Suprapubic skin (tissue), 4 donors: ENCODE measurements at places on chromosomes 13 and 19.

DNA sequence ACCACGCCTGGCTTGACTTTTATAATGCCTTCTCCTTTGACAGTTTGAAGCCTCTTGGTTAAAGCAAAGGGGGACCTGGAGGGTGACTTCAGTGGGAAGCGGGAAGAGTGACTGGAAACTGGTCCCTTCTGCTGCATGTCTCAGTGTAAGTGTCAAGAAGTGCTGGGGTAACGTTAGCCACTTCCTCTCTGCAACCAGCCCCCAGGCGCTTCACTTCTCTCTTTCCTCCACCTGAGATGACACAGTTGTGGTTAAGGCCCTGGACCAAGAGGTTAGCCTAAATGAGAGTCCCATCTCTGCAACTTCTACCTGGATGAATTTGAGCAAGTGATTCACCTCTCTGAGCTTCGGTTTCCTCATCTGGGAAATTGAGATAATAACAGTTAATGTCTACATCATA lies 16.3 kb downstream of the LEUTX start:
- no peak for DNase-seq

- DNase-seq: no peak
These were observed 52.1 kb downstream of the MAP4K1 start for GRCh38 chr19:38565691-38566105.

- DNase-seq: no peak
These were observed 16.2 kb upstream of the MISP start for GRCh38 chr19:734716-735115.

GRCh38 chr19:19202707-19203011 lies 555 bp downstream of the NR2C2AP start:
- DNase-seq: no peak

DNA sequence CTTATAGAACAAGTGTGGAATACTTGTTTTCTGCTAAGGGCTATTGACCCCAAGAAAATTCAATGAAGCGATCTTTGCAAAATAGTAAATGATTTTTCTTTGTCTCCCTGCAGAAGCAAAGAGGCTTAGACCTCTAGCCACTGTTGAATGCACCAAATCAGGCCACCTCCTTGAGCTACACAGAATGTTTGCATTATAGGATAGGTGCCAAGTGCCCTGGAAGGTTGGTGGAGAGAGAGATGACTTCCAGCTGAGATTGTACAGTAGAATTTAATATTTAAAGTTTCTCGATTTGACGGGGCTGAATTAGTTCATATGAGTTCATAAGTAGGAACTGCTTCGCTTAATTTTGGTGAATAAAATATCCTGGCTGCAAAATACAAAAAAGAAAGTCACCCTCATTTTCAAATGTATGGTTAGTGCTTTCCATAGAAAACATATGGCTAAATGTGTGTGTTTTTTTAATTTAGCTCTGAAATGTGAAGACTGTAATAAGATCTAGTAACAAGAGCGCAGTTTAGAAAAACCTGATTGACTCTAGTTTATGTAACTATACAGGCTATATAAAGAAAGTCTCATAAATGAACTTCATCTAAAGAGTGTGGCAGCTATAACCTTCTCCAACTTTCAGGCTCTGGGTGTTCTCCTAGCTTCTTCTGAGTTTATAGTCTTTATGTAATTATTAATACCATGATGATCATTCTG lies 41.6 kb downstream of the LRCH1 start:
- DNase-seq: no peak

DNA sequence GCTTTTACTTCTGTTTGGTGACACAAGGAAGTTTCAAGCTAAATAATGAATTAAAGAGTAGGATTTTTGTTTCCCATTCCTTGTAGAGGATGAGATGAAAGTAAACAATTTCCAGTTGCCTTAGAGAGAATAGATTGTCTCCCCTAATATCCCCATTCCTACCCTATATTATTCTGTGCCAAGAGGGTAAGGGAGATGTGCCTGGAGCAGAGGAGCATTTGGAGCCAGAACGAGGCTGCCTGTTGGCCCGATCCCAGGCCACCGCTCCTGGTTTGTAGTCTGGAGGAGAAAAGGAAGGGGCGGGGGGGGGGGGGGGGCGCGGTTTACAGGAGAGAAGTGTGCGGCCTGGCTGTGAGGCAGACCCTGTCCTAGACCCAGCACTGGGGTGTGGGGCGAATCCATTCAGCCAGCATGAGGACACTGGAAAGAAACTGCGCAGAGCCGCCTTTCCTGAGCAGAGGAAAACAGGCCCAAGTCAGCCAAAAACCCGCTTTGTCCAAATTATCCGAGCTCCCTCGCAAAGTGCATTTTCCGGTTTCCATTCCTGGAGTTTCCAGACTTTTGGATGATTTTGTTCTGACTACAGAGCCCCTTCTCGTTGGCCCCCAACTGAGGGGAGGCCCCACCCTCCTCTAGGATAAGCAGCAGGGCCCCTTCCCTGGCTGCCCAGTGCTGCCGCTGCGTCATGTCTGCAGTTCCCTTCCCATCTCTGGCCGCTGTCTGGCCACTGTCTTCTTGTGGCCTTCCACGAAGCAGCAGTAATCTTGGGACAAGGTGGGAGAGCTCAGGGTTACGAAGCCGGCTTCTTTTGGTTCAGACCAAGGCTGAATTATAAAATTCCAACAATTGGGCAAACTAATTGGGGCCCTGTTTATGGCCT lies 23.0 kb downstream of the NFIX start:
- DNase-seq: peak; percentile 80

DNA sequence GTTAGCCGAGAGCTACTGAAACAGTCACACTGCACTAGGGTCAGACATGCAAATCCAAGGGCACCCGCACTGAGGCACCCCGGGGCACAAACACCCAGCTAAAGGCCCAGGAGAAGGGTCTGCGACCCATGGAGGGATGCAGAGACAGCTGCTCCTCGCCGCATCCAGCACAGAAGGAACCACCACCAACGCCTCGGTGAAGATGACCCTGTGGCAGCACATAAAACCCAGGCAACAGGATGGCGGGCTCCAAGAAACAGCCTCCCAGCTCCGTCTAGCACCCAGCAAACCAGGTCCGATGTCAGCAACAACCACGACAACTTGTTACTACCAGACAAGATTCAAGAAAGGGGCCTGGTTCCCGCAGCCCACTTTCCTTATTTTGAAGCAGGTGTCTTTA lies 82.1 kb downstream of the STK24 start:
- DNase-seq: no peak

- DNase-seq: no peak
These were observed 253.0 kb downstream of the TSHZ3 start for GRCh38 chr19:31096062-31096830.

GRCh38 chr19:47881757-47882156 lies 4.4 kb downstream of the SULT2A1 start:
- no peak for DNase-seq

GRCh38 chr13:56907766-56908165 lies 233.0 kb upstream of the PRR20A start:
- DNase-seq: no peak

- DNase-seq: no peak
These were observed 12.7 kb upstream of the HNRNPL start for GRCh38 chr19:38862321-38863059.

DNA sequence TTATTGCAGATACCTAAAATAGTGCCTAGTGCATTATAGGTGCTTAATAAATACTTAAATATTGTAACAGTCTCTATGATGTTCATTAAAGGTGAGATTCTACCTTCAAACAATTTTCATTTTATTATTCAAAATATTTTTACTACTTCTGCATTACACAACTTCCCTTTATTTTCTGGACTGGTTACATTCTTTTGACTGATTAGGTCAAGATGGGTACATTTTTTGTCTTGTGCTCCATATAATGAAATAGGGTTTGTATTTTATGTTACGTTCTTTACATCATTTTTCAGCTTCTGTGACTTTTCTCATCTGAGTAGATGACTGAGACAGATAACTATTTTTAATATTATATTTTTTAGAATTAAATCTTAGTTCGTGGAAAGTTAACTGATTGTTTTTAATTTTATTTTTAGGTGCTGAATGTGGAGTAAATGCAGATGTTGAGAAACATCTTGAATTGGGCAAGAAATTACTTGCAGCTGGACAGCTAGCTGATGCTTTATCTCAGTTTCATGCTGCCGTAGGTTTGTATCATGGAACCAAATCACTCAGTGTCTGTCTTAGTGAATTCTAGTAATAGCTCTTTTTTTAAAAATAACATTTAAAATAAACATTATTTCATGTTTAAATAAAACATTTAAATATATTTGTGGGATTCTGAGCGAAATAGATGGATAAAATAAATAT lies 32.0 kb downstream of the DNAJC3 start:
- DNase-seq: no peak

- DNase-seq: peak; percentile 72
These were observed 110.4 kb upstream of the SOX1 start for GRCh38 chr13:111956261-111957151.
